CD4-positive, CD25-positive, alpha-beta regulatory T cell (primary cell): ENCODE measurements at places on chromosomes 3 and 15.

DNA sequence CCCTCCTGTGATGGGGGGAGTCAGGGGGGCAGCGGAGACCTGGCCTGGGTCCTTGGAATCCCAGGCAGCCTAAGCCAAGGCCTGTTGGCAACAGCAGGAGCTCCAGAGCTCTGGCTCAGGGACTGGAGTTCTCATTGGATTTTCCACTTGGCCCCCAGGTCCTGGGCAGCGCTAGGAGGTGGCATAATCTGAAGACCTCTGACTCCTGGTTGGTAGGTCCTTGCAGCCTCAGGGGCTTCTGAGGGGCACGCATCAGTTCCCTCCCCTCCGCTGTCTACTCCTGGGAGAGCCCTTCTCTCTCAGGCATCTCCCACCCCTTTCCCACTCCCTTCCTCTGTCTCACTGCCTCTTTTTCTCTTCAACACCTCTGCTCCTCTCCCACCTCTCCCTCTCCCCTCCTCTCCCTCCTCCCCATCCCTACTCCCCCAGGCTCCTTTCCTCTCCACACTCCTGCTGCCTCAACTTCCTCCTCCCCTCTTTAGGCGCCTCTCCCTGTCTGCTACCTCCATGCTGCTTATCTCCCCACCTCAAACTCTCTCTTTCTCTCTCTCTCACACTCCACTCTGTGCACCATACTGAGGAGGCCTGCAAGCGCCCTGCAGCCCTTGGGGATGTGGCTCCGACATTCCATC, 41.1 kb upstream of the SLC6A1 start:
- no peak for DNase-seq

DNA sequence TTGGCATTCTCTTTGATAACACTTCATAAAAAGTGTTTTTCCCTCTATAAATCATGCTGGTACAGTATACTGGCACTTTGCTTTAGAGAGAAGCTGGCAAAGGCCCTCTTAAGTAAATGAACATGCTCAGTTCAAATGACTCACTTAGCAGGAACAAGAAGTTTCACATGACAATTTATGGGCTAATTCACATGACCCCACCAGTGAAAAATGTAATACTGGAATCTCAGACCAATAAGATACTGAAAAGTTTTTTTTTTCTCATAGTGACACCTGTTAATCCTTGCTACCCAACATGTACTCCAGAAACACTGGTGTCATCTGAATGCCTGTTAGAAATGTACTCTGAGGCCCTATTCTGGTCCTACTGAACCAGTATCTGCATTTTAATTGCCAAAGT, 13.9 kb downstream of the BTBD1 start:
- DNase-seq = no peak

- no peak for DNase-seq
These were observed 114.6 kb upstream of the TRIM42 start for GRCh38 chr3:140563206-140563760.

DNA sequence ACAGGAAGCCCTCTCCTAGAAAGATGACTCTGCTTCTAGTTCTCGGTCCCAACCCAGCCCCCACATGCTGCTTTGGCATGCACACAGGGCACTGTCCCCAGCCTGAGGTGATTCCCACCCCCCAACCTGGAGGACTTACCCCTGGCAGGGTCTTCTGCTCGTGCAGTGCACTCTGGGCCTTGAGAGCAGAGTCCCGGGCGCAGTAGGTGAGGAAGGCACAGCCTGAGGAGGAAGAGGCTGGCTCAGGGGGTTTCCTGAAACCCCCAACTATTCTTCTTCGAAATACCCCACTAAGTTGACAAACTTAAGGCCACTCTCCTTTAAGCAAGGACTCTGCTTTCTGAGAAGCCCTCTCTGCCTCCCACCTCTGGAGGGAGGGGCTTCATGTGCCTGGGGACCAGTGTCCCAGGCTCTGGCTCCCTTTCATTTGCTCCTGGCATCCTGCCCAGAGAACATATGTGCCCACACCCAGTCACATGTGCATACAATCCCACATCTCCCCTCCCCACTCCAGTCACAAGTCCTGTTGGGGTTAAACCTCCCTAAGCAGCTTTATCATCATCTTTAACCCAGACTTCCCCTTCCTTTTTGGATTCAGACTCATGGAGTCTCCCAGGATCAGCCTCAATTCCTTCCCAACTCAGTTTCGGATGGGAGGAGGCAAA, 4.1 kb downstream of the CELF6 start:
- DNase-seq = no peak

- DNase-seq = no peak
These were observed 52.6 kb downstream of the CNTN3 start for GRCh38 chr3:74561881-74562280.

DNA sequence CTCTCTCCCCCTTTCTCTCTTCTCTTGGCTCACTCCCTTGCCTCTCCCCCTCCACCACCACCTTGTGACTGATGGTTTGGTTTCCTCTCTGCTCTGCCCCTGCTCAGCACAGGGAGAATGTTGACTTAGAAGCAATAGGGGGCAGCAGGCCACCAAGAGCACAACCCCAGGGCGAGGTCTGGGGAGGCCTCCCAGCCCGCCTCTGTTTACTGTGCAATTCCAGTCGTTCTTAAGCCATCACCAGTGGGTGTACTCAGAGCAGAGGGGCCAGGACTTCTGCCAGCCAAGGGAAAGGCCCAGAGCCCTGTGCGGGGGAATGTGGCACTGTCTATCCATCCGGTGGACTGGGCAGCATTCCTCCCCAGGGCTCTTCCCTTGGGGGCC, 5.7 kb upstream of the APEH start:
- DNase-seq = no peak

DNA sequence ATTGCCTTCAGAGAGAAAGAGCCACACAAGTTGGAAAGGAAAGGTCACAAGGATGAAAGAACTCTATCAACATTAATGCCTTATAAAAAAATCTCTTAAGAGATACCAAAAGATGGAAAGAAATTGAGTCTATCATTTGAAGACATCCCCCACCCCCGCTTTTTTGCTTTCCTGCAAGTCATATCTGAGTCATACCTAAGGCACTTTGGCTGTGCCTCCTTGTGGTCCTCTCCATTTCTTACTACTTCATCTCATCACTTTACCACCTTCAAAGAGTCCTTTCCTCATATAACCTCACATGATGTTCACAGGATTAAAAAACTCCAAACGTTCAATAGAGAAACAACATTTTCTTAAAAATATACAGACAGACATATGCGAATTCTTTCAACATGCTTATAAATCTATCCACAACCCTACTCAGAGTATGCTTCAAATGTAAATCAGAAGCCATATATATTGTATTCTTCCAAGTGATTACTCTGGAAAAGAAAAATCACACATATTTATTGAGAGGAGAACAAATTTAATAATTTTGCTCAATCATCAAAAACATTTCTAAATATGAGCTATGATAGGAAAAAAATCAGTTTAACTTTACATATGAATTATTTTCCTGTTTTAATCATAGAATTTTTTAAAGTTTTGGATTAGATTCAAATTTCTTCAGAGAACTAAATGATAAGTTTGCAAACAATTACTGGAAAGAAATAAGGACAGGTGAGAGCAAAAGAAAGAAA, 1003.9 kb upstream of the CFAP20DC start:
- DNase-seq = peak; percentile 70

GRCh38 chr15:54884312-54884711, 312.4 kb downstream of the RSL24D1 start:
- DNase-seq = no peak

- no peak for DNase-seq
These were observed 261.2 kb upstream of the LRRFIP2 start for GRCh38 chr3:37435572-37435971.

DNA sequence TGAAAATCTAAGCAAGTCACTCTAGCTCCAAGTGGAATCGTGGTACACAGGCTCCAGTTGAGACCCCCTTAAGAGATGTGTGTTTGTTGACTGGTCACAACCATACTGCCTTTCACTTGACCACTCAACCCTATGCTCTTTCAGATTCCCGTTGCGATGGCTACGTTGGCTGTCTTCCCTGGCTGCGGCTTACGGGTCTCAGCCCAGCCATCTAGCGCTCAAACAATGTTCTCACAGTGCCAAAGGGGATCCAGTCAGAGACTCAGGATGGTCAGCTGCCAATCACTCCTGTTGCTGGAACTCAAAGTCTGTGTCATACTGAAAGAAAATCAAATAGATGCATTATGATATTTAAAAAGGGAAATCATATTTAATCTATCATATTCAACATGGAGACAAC, 237.6 kb downstream of the ITPR1 start:
- no peak for DNase-seq

DNA sequence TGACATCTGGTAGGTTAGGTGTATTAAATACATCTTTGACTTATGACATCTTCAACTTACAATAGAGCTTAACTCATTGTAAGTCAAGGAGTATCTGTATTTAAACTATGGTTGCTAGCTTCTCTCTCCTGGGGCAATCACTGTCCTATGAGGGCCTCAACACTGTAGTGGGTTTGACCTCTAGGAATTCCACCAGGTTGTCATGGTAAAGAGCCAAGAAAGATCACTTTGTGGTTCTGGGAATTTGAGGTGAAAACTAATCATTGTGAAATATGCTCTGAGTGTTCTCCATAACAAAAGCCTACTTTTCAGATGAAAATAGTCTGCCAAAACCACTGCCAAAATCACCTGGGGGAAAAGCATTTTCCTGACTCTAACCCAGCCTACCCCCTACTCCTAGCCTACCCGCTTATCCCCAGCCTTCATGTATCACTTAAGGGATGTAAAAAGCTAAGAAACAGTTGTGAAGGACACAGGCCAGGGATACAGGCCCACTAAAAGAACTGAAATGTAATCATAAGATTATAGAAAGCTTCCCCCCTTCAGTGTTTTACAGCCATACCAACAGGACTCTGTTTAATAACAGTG, 723.8 kb downstream of the MECOM start:
- DNase-seq = no peak

DNA sequence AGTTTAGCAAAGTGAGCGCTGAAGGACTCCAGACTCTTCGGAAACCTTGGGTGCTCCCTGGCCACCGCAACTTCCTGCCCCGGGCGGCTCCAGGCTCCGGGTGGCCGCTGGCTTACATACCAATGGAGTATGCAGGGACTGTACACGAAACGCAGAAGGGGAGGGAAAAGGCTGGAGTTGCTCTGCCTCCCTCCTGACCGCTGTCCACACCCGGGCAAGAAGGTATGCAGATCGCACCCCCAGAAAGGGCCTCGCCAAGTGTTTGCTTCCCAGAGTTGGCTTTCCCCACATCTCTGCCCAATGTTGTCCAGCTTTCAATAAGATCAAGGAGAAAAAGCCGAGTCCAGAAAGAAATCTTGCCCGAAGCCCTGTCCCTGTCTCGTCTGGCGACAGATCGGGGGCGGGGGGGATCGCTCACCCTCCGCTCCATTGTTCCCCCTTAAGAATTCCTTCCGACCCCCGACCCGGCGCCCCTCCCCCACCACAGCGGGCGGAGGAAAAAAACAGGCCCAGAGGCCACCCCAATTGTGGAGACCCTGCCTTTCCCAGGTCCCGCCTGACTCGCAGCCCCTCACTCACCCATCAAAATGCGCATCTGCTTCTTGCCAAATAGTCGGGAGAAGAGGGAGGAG, 533 bp downstream of the ARF4 start:
- peak; percentile 73 for DNase-seq

DNA sequence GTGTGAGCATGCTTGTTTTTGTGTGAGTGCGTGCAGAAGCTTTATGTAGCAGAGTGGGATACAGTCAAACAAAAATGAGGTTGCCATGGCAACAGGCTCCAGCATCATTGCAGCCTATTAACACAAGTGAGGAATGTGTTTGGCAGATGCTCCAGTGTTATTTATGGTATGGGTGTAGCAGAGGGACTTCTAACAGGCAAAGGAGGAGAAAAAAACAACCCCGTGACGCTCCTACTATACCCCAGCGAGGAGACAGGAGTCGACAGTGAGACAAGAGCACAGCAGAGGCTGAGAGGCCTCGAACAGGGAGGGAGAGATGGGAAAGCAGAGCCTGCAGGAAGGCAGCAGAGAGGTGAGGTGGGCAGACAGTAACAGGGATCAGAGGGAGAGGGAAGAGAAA, 4.9 kb downstream of the ADCY5 start:
- no peak for DNase-seq

- DNase-seq = no peak
These were observed 50.7 kb upstream of the IGF1R start for GRCh38 chr15:98597666-98598065.

GRCh38 chr3:194750491-194750828, 64.8 kb downstream of the FAM43A start:
- no peak for DNase-seq

- DNase-seq = no peak
These were observed 14.7 kb downstream of the CFAP91 start for GRCh38 chr3:119717520-119717919.

- DNase-seq = no peak
These were observed 152.9 kb downstream of the XXYLT1 start for GRCh38 chr3:195117978-195118581.

DNA sequence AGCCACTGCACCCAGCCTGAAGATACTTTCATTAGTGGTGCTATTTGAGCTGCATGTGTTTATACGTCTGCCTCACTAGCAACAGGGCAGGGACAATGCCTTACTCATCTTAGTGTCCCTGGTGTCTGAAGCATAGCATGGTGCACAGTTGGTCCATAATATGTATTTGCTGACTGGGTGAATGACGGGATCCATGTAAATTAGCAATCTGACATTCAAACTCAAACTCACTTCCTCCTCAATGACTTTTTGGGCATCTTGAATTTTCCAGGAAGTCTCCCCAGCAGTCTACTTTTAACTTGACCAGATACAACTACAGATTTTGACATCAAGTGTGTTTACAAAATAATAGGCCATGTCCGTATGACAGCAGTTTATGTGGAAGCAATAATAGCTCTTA, 3.0 kb upstream of the LDHAL6B start:
- no peak for DNase-seq

- no peak for DNase-seq
These were observed at the start of gene TRPM1 for GRCh38 chr15:31101262-31102038. Gene TRPM1 (minus strand): TSS chr15:31101725. CDS start chr15:31081355, 20,370 bp downstream.

DNA sequence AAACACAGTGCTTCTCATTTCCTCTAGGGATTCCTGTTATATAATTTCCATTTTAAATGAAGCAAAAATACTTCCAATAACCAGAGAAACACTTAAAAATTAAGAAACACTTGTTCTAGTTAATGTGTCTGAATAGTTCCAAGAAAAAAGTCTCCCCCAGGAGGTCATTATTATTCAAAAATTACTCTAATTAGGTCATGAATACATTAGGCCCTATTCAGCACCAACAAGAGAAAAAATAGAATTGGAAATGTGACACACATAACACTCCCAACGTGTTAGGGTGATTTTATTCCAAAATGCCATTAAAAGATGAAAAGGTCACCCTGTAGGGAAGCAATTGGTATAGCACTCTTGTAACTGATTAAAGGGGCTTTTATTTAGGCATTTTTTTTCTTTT, 382.1 kb downstream of the TUSC7 start:
- no peak for DNase-seq

GRCh38 chr15:82548700-82549099, 8.4 kb upstream of the RPS17 start:
- no peak for DNase-seq

GRCh38 chr3:99901200-99901926, 83.7 kb downstream of the CMSS1 start:
- DNase-seq = no peak

GRCh38 chr3:193905541-193906396, 230.2 kb upstream of the HES1 start:
- DNase-seq = no peak
